Activated CD8-positive, alpha-beta memory T cell treated with anti-CD3 and anti-CD28 coated beads for 1 hour (primary cell): ENCODE measurements at places on chromosomes 12 and 14.

DNA sequence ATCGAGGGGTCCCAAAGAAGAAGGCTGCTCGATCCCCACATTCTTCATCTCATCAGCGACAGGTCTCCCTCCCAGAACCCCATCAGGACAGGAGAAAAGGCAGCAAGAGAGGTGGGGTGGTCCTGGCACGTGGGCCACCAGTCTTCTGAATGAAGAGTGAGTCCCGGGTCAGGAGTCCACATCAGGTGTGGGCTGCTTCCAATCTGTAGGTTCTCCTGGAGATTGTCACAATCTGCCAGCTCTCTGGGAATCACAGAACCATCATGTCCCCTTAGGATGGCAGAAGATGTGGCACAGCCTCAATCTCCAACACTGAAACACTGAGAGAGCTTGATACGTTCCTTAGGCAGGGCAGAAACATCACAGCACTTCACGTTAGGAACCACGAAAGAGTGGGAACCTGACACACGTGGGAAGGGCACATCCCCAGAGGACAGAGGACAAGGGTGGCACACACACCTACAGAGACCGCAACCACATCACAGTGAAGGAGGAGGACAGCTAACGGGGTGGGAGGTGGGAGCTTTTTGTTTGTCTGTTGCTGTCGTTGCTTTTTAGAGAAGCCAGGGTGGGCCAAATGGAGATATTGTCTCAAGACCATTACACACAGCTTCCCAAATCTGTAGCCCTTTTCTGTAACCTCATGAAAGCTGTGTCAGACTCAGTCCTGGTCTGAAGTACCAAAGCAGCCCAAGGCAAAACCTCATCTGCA, 284.5 kb downstream of the DPF3 start:
- DNase-seq, result no peak

DNA sequence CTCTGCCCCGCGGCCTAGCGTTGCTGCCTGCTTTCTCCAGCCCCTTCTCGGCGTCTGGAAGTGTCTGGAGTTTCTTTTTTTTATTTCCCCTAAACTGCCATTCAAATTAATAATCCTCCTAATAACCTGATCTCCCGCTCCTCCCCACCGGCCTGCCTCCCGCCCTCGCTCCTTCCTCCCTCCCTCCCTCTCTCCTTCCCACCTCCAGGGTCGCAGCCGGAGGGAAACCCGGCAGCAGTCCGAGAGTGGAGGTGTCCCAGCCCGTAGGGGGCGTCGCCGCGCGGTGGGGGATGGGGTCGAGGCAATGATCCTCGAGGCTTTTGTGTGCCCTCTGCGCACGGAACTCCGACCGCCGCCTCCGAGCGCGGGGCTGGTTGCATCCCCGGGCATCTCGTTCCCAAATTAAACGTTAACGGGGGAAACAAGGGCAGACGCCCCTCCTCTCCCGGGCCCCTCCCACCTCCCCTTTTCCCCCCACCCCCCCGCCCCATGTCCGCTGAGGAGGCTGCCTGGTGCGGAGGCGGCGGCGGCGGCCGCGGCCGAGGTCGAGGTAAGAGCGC, 1.0 kb upstream of the SOCS2 start:
- peak; percentile 46 for DNase-seq

DNA sequence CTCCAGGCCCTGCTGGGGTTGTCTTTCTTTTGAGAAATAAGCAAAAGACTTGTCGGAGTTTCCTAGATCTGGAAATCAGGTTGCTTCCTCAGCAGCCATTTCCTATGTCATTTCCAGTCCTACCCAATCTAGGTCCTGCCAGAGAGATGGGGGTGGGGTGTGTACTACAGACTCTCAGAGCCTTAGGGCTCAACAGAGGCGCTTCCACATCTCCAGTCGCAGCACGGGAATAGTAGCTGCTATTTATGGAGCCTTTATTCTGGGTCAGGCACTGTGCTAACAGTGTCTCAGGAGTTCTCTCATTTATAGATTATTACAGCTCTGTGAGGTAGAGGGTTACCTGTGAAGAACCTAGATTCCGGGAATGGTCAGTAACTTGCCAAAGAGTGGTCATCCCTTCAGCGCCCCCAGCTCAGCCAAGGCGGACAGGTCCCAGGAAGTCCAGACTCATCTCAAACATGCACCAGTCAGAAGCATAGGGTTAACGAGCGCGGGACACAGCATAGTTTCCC, 21.9 kb downstream of the DHRS2 start:
- DNase-seq, result no peak

DNA sequence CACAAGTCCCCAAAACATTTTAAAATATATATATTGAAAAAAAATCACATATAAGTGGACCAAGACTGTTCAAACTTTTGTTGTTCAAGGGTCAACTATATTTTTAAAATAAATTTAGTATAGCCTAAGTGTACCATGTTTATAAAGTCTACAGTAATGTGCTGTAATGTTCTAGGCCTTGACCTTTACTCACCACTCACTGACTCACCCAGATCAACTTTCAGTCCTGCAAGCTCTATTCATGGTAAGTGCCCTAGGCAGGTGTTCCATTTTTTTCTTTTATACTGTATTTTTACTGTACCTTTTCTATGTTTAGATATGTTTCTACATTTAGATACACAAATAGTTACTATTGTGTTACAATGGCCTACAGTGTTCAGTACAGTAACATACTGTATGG, 23.4 kb upstream of the TMTC1 start:
- DNase-seq, result no peak

DNA sequence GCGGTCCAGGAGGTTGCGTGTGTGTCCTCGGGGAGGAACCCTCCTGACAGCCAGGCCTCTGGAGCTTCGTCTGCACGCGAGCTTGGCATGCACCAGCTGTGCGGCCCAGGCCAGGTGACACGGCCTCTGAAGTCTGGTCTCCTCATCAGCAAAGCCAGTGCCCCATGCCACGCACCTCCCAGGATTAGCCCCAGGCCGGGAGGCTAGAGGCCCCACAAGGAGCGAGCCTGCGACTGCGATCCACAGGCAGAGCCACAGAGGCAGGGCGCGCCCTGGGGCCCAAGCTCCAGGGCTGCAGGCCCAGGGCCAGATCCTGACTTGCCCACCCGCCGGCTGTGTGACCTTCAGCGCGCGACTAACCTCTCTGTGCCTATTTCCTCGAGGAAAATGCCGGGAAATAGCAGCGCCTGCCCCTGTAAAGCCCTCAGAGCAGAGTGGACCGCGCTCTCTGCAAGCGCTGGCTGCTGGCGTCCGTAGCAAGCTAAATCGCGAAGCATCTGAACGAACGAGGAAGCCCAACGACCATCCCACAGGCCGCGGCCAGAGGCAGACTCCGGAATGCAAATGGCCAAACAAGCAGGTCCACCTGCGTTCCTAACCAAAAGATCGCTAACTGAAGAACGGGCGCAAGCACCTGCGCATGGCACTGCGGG, 492 bp upstream of the BTBD6 start:
- DNase-seq, result no peak

DNA sequence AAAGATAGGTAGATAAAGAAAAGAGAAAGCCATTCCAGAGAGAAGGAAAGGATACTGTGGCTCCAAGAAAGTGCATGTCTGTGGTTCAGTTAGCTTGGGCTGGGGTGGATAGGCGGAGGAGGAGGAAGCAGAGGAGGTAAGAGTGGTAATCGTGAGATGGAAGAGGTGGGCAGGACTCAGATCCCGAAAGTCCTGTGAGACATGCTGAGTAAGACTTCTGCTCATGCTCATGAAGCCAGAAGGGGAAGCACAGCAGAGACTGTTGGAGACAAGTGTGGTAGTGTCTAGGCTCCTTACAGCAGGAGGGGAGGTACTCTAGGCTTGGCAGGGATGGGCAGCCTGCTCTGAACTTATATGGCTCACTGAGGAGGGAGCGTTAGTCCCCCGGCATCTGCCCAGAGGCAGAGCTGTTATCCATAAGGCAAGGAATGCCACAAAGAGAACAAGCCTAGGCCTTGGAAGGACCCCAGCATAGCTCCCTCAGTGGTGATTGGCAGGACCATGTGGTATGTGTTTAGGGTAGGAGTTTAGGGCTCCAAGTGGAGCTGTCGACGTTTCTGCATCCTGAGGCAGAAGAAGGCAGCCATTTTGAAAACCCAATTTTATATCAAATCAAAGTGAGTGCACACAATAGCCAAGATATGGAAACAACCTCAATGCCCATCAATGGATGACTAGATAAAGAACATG, 135.3 kb downstream of the SMOC1 start:
- DNase-seq, result no peak

DNA sequence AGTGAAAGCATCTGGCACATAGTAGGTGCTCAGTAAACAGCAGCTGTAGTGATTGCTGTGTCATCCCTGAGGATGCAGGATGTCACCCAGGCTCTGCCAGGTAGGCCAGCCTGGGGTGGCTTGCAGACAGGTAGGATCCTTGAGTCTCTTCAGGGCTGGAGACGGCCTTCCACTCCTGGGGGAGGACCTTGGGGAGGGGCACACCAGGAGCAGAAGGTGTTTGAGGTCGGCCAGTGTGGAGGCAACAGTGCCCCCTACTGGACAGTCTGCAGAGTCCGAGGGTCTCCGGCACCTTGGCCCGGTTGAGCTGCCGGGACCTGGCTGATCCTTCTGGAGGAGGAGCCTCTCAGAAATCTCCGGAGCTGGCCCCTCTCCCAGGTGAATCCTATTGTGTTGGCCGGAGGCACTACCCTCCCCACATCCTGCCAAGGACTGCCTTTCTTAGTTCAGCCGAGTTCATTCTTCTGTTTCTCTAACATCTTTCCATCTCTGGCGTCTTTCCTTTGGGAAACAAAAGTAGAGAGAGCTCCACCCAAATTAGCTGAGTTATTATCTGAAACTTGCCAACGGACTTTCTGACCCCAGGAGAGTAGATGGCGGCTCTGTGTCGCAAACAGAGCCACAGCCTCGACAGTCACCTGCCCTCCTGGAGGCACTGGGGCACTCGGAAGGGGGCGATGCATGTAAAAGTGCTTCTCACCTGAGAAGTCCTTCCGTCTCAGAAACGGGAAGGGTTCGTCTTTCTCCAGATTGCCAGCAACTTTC, 41.8 kb upstream of the CLMN start:
- DNase-seq, result no peak

DNA sequence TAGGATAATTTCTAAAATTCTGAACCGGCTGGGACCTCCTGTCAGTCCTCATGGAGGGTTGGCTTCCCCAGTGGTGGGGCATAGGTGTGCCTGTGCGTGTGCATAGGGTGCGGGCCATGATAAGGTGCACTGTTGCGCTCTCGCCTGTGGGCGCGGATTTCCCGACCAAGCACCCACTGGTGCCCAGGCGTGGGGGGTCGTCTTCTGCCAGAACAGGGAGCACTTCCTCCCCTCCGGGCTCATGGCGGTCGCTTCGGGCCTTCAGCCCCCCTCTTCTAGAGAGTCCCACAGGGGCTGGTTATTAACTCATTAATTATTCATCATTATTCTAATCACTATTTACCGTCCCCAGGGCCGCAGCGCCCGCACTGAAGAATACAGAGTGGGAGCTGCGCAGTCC, 2.8 kb downstream of the C1QL4 start:
- DNase-seq, result no peak

- no peak for DNase-seq
These were observed 34.2 kb upstream of the C14orf180 start for GRCh38 chr14:104545151-104545941.

DNA sequence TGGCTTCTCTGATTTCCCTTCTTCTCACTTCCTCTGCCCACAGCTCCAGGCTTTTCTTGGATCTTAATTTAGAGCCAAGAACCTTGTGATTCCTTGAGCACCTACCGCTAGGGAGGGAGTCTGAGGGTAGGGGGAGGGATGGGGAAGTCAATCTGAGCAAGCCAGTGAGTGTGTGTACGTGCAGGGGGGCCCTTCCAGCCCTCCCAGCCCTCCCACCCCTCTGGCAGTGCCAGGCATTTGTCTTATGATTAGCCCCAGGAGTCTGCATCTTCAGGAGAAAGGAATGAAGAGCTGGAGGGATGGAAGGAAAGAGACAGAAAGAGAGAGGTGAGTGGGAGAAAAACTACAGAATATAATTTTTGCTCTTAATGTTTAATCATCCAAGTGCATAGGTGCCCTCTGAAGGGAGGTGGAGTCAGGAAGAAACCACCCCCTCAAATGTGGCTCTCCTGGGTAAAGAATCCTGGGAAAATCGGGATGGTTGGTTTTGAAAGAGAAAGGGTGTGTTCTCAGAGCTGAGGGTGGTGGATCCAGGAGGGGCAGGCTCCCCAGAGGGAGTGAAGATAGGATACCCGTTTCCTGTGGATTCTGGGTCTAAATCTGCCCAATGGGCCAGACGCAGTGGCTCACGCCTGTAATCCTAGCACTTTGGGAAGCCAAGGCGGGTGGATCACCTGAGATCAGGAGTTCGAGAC, 2.1 kb downstream of the PIANP start:
- no peak for DNase-seq

DNA sequence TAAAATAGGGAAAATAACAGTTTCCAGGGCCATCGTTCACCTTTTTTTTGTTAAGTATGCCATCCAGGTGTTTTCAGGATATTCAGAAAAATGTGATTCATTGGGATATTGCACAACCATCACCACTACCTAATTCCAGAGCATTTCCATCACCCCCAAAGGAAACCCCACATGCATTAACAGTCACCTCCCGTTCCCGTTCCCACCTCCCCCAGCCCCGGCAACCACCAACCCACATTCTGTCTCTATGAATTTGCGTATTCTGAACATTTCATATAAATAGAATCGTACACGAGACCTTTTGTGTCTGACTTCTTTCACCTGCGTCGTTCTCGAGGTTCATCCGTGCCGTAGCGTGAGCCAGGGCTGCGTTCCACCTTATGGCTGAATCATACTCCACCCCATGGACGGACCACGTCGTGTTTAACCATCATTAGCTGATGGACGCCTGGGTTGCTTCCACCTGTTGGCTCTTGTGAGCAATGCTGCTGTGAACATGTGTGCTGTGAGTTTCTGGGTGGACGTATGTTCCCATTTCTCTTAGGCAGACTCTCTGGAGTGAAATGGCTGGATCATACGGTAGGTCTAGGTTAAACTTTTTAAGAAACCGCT, 51.0 kb upstream of the NCOR2 start:
- no peak for DNase-seq

DNA sequence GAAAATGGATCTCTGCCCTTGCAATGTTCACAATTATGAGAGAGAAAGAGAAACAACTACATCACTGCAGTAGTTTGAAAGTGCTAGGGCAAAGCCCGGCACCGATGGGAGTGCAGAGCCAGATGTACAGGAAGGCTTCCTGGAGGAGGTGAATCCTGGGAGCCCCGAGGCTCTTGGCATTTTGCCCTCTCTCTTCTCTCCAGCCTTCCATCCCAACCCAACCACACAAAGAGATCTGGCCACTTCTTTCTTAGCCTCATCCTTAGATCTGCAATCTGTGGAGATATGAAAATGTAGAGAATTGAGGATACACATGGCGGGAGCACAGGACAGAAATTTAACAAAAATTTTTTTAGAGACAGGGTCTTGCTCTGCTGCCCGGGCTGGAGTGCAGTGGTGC, 3.3 kb upstream of the PAPLN start:
- DNase-seq, result no peak

DNA sequence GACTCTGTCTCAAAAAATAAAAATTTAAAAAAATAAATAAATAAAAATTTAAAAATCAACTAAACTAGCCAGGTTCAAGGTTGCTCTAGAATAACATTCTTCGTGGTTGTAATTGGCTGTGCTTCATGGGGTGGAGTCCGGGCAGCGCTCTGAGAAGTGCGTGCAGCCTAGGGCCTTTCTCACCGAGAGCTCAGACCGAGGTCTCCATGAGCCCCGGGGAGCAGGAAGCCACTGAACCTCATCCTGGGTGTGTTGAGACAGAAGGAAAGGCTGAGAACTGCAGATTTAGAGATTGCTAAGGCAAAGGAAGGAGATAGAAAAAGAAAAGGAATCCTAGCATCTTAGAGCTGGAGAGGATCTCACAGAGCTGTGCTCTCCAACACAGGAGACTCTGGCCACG, 14.7 kb downstream of the P2RX4 start:
- DNase-seq, result no peak

- DNase-seq, result no peak
These were observed 328.1 kb downstream of the BTG1 start for GRCh38 chr12:91817517-91817916.

GRCh38 chr14:64510825-64511671, 6.5 kb downstream of the ZBTB1 start:
- DNase-seq, result peak; percentile 48
